DMS53 (cell line): ENCODE measurements at places on chromosomes 7 and 10.
A peak's percentile ranks its signal among the peaks of the same experiment; 100 is the strongest.

DNA sequence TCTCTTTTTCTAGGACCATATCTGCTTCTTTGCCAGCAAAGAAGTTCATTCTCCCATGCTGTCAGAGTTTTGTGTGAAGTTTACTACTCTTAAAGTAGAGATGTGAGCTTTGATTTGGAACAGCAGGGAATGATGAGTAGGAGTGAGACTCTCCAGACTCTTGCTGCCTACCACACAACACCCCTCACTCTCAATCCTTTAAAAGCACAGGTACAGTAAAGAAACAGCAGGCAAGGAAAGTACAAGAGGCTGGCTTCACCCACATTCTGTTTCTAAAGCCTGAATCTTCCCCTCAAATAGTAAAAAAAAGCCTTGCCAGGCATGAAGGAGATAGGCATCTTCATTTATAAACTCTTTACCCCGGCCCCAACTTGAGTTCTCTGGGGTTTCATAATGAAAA lies 97.3 kb downstream of the ARMH3 start:
- DNase-seq, result no peak

DNA sequence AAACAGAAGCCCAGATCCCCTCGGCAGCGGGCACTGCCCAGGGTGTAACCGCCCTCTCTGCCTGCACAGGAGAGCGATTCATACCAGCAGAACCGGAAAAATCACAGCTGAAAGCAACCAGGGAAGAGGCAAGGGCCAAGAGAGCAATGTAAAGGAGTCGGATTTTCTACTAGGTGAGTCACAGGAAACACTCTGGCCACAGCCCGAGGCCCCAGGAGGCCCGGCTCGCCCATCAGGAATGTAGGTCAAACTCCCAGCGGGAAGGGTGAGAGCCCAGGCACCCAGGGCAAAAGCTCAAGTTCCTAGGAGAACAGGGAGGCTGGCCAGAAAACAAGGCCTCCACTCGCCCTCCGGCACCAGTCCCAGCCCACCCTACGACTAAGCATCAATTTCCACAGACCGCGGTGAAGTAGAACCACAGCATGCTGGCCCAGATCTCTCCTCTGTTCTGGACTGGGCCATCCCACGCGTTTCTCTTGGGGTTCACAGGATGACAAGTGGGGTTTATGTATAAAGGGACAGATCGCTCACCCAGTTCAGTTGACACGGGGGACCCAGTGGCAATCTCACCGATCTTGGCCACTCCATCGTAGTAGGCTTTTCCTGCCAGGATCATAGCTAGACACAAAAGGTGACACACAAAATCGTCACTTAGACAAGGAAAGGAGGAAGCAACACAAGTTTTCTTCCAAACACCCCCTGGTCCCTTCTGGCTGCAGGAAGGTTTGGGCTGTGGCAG lies 46.2 kb downstream of the BAIAP2L1 start:
- peak; percentile 87 for DNase-seq

DNA sequence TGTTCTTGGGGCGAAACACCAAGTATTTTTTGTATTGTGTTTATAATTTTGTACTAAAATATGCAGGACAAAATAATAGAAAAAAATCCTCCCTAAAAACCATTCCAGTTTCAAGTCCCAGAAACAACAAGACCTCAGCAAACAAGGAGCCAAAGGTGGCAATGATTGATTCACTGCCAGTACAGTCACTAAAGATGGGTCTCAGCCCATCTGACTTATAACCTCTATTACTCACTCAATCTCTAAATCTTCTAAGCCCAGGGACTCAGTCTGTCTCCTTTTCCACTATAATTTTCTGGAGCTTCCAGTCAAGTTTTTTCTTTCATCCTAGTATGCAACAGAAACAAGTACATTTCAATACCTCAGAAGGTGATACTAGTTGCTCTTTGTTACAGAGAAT lies 33.3 kb downstream of the SNX13 start:
- no peak for DNase-seq

GRCh38 chr7:132029369-132030085 lies 473.1 kb upstream of the PODXL start:
- no peak for DNase-seq

GRCh38 chr10:36540611-36541010 lies 584.8 kb upstream of the ANKRD30A start:
- DNase-seq, result no peak
